ENCODE measurements at places on chromosomes 12 and 14. TPM values are rescaled to one million over a fixed set of nuclear protein-coding genes. Genes with fewer than 3 reads are reported as not detected.

SPTB gene
- total RNA-seq: 0.92 TPM

SERPINA3 gene
- total RNA-seq: not detected

CARMIL3 gene
- not detected for total RNA-seq

DNA sequence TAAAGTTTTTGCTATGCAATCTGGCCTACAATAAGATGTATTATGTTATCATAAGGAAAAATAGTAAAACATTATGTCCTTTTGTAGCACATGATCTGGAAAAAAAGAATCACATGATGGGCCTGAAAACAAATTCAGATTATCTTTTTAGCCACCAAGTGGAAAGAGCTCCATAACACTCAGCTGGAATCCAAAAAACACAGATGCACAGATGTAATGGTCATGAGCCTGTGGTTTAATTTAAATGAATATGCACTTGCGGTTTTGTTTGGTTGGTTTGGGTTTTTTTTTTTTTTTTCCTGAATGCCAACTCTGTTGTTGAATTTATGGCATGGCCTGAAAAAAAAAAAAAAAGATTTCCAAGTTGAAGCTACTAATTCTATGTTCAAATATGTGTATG lies 4.1 kb downstream of the KCNC2 start:
- no peak for DNase-seq

GRCh38 chr14:22336031-22336430 lies 253.0 kb downstream of the DAD1 start:
- DNase-seq: no peak

DNA sequence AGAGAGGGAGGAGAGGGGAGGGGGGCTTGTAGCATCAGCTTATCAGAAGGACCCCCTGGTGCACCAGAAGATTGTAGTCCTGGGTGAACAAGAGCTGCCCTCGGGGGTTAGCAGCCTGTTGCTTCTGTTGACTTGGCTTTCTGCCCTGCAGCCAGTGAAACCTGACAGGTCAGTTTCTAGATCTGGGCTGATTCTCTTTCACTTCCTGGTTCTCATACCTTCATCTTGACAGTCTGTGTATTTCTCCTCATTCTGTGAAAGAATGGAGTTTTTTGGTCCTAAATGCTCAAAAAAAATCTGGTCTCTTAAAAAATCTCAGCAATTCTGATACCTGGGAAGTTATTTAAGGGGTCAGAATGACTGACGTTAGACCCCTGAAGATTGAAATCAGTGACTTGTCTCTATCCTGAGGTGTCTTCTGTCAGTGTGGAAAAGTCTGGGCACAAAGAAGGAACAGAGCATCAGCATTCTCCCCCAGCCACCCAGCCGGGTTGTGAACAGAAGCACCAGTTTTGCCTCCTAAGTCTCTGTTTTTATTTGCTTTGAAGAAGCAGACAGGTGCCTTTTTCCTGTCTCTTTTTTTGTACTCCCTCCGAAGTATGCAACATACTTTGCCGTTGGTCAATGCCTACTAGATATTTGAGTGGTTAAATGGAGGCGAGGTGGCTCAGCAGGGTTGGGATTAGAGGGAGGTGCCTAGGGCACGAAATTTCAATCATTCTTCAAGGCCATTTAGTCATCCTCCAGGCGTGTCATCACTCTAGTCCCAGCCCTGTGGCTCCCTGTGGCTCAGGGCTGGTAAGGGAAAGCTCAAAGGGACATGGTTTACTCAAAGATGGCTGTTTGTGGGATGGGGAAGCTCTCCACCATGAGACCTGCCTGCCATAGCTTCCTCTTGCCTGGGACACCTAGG lies 24.0 kb downstream of the TTC9 start:
- peak; percentile 36 for DNase-seq

DNA sequence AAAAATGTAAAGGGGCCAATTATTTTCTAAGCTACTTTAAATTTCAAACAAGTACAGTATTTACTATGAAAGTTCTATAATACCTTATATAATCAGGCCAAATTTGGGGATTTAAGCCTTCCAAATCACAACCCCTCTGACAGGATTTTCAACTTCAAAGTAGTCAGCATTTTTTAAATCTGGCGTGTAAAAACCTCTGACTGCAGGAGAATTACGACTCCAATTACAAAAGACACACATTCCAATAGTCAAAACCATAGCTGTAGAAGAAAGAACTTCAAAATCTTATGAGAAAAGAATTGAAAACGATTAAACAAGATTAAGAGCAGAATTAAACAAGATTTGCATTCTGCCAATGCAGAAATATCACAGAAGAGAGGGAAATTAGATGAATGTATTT lies 12.7 kb downstream of the OSBPL8 start:
- DNase-seq: no peak

DNA sequence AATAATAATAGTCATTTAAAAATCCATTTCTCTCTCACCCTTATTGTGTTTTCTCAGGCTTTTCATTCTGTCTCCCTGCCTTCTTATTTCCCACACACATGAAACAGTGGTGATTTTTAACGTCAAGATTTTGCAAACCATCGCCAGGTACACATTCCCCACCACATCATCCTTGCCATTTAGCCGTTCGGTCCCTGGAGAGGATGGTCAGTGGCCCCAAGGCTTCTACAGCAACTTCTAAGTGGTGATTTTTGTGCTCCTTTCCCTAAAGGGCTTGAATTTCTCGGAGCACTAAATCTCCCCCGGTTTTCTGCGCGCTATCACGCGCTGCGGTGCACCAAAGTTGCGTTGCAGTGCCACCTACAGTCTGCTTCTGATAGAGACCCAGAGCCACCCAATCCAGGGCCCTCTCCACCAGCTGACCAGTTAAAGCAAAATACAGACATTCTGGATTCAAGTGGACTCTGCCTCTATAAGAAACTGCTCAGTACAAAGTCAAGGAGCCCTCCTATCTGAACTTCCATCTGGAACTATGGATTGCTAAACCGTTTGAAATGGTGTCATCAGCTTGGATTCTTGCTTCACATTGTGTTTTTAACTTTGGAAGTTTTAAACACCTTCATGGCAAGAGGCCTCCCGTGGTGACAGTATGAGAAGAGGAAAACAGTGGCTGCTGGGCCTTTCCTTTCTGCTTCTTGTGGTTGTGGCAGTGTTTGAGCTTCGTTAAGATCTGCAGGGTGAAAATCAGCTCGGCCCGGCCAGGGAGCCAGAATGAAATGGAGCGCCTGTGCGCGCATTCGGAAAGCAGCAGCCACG lies 234.0 kb downstream of the SPTSSA start:
- peak; percentile 36 for DNase-seq

Measured in HFFc6 (cell line).